ENCODE measurements at places on chromosomes 11 and 22.

DNA sequence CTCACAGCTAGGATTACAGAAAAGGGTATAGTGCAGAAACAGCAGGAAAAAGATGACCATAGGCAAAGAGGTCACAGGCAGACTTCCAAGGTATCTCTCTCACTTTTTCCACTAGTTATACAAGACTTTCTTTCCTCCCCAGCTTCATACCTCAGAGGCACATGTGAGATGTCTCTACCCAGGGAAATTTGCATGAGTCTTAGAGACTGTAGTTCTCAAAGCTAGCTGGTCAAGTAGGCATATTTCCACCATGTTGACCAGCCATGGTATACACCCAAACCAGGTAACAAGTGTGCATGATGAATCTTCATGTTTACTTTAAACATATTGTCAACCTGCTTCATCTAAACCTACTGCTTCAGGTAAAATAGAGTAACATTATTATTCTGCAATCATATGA lies 27.9 kb downstream of the PRMT3 start:
- DNase-seq: no peak

- DNase-seq: no peak
Measured at GRCh38 chr11:68508425-68508824, 47.9 kb downstream of the PPP6R3 start.

DNA sequence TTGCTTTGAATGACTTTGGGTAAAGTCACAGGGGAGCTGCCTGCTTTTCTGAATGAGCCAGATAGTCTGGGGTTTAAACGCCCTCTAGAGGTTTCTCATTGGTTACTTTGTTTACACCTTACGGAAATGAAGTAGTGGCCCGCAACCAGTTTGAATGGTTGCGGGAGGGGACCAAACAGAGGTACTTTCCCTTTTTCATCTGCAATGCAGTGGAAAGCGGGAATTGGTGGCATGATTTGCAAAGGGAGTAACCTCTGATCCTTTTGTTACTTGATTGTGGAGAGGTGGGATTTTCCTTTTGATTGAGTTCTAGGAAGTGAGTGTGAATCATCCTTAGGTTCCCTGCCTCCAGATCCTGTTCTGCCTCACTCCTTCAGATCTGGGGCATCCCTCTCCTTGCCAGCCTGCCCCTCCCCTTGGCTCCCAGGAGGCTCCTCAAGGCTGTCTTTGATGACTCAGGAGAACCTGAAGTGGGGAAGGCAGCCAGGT lies 15.9 kb upstream of the GLYATL1 start:
- DNase-seq: peak; percentile 70

DNA sequence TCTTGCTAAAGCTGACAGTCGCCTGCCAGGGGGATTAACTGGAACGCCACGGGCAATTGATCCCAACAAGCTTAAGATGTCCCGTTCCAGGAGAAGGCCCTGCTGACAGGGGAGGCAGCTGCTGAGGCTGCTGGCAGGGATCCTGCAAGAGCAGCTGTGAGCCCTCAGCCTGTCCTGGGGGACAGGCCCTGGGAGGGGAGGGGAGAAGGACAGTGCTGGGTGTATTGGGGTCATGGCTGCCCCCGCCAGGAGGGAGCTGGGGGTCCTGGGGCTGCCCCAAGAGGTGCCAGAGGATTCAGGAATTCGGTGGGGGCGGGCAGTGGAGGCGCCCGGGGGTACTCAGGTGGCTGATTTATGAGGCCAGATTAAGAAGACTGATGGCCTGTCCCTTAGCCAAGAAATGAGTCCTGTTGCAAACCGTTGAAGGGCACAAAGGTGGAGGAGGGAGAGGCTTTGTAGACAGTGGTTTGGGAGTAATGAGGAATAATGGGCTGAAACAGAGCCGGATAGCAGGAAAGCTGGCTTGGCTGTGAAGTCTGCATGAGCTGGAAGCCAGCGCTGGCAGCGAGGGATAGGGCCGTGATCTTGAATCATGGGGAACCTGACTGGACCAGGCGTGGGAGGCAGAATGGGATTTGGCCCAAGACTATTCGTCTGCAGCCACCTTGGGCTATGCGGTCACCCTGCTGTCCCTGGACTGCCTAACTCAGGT lies 133.5 kb downstream of the CACNA1I start:
- no peak for DNase-seq

DNA sequence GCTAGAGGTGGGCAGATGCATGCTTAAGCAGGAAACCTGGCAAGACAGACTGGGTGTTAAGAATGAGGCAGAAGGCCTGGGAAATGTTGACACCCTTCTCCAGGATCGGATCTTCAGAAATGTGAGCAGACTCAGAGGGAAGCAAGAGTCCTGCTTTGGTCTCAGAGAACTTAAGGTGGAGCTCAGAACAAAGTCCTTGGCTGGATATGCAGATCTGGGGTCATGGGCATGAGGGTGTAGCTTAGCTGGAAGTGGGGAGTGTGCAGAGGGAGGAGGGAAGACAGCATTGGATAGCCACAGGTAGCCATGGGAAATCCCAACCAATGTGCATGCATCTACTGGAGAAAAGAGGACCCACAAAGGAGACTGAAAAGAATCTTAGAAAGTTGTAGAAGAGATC lies 58.6 kb upstream of the CDON start:
- no peak for DNase-seq

- DNase-seq: no peak
Measured at GRCh38 chr11:12294613-12295012, 82.8 kb upstream of the PARVA start.
